Natural killer cell (primary cell): ENCODE measurements at places on chromosomes 2 and 18. TPM values are rescaled to one million over a fixed set of nuclear protein-coding genes. Genes with fewer than 3 reads are reported as not detected.

- H3K4me1 ChIP-seq: peaks cover 4% of the 10 kb centered on the region
- no peaks in the 10 kb centered on the region for H3K36me3 ChIP-seq
- H3K27me3 ChIP-seq: no peaks in the 10 kb centered on the region
- H3K27ac ChIP-seq: no peak overlapping the region
- no peak overlapping the region for H3K4me3 ChIP-seq
- no peak for DNase-seq
These were observed 34.0 kb upstream of the ERMN start for GRCh38 chr2:157359628-157360027.

ATP6V1B1 gene
- not detected for total RNA-seq

GRCh38 chr2:203535784-203536585 is 884 bp upstream of the RAPH1 start:
- H3K36me3 ChIP-seq: no peaks in the 10 kb centered on the region
- no peak overlapping the region for H3K27ac ChIP-seq
- peaks cover 42% of the 10 kb centered on the region for H3K27me3 ChIP-seq
- DNase-seq: no peak

DNA sequence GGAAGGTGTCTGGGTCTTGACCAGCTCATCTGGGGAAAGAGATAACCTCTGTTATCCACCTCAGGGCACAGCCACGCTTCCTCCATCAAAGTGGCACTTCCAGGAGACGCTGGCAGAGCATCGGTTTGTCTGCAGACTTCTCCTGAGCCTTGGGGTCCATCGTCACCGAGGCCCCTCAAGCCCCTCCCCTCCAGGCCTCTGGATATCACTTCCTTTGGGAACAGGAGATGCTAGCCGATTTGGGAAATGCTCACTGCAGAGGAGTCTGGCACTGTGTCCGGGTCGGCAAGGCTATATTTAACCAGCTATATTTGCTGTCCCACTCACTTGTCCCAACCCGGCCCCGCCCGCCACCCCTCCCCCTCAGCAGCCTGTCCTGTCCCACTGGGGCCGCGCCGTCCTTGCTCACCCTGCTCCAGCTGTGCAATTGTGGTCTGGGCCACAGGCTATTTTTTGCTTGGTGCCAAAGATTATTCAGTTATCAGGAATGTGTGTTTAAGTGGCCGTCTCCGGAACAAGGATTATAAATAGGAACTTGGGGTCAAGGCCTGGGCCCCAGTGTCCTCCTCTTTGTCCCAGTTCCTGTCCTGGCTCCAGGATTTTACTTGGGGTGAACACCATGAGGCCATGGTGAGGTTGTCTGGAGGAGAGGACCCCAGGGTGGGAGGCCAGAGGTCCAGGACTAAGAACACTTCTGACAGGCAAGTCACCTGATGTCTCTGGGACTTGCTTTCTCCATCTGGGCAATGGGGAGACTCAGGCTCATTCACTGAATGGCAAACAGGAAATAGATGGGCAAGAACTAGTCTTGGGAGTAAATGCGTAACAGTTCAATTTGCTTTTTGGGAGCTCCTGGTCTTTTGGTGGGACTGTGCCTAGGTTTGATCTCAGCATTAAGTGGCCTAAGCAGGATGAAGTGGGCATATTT is 263.6 kb downstream of the DYSF start:
- H3K4me3 ChIP-seq: no peak overlapping the region
- no peaks in the 10 kb centered on the region for H3K4me1 ChIP-seq
- DNase-seq: no peak
- H3K27me3 ChIP-seq: no peaks in the 10 kb centered on the region
- no peak overlapping the region for H3K27ac ChIP-seq

GRCh38 chr2:1628893-1629292 is 115.4 kb downstream of the PXDN start:
- H3K27me3 ChIP-seq: no peaks in the 10 kb centered on the region
- H3K27ac ChIP-seq: no peak overlapping the region
- no peaks in the 10 kb centered on the region for H3K36me3 ChIP-seq
- H3K4me1 ChIP-seq: no peaks in the 10 kb centered on the region
- no peak for DNase-seq
- H3K4me3 ChIP-seq: no peak overlapping the region

DNA sequence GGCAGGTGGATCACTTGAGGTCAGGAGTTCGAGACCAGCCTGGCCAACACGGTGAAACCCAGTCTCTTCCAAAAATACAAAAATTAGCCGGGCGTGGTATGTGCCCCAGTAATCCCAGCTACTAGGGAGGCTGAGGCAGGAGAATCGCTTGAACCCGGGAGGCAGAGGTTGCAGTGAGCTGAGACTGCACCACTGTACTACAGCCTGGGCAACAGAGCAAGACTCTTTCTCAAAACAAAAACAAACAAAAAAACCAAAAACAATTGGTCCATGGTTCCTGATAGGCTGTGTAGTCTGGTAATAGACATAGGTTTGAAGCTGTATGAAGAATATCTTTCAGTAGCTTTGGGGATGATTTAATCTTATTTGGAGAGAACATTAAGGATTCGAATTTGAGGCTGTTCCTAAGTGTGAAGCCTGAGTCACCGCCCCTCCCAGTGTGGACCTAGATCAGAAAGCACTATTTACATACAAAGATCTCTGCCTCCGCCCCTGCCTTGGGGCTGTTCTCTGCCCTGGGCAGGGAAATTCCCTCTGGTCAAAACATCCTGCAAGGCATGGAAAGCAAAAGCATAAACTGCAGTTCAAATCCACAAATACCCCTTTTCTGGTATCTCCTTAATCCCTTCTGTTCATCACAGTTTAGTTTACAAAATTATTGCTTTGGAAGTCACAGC is 52.8 kb upstream of the PMAIP1 start:
- H3K36me3 ChIP-seq: no peaks in the 10 kb centered on the region
- peak; percentile 17 for DNase-seq
- no peaks in the 10 kb centered on the region for H3K4me1 ChIP-seq
- no peak overlapping the region for H3K27ac ChIP-seq
- H3K4me3 ChIP-seq: no peak overlapping the region

C1QL2 gene
- not detected for total RNA-seq
